Activated gamma-delta T cell treated with anti-CD3 and anti-CD28 coated beads, Interleukin-2, amount 50 U/mL, for 16 hours (primary cell): ENCODE measurements at places on chromosomes 4 and X.

- DNase-seq = no peak
Measured at GRCh38 chr4:130808492-130808891, 1712.5 kb downstream of the C4orf33 start.

GRCh38 chr4:113781439-113782040 lies 20.0 kb upstream of the CAMK2D start:
- no peak for DNase-seq

GRCh38 chr4:54683616-54684346 lies 26.0 kb downstream of the KIT start:
- peak; percentile 28 for DNase-seq

- no peak for DNase-seq
Measured at GRCh38 chrX:109859651-109860050, 126.6 kb upstream of the ACSL4 start.

DNA sequence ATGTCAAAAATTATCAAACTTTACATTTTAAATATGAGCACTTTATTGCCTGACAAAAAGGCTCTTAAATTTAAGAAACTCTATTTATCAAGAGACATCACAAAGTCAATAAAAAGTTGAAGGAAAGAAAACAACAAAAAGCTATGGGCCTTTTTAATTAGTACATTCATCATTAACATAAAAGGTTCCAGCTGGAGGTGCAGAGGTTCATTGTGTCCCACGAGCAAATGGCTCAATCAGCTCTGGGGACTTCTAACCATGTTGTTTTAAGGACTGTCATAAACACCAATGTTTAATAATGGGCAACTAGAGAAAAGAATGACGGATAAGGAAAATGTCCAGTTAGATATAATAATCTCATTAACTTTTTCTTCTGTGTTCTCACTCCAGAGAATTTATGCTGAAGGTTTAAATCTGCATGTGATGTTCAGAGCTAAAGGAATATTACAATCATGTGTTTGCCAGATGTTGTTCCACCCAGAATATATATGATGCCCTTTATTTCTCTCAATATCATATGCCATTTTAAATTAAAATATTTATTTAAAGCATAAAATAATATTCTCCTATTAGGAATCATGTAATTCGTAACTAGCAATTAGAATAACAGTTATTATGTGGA lies 840.3 kb upstream of the ADGRL3 start:
- DNase-seq = no peak

- DNase-seq = no peak
Measured at GRCh38 chr4:184897895-184898294, 72.1 kb upstream of the ACSL1 start.

GRCh38 chrX:57134702-57135101 lies 2.5 kb downstream of the SPIN2A start:
- no peak for DNase-seq

DNA sequence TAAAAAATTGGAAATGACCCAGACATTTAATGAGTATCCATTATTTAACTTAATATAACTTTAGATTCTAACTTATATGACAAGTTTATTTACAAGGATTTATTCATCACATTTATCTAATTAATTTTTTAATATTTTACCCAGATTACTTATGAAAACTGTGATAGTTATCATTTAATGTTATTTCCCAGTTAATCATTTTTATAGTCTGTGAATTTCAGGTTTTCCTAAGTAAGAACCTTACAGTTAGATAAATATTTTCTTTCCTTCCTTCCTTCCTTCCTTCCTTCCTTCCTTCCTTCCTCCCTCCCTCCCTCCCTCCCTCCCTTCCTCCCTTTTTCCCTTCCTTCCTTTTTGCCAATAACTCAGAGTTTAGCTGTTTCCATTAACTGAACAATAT lies 14.8 kb upstream of the FHDC1 start:
- DNase-seq = no peak

DNA sequence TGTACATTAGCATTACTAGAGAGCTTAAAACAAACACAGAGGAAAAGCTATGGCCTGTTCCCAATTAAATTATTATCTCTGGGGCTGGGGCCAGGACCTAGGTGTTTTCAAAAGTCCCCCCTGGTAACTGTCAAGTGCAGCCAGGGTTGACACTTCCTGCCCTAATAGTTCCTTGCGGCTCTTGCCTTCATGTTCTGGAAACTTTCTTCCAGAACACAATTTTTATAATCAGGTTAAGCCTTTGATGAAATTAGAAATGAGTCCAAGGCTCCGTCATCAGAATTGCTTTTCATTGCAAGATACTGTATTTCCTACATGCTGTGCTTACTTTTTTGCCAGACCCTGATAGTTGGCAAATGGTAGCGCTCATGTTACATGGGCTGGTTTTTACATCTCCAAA lies 229.6 kb downstream of the UNC5C start:
- no peak for DNase-seq

DNA sequence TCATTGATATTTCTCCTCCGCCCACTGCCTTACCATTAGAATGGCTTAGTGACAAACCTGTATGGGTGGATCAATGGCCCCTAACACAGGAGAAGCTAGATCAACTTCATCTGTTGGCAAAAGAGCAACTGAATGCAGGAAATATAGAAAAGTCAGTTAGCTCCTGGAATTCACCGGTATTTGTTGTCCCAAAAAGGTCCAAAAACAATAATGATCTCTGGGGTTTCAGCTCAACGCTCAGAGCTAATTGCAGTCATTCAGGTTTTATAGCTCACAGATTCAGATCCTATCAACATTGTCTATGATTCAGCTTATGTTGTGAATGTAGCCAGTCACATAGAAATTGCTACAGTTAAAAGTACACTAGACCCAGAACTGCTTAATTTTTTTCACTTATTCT lies 124.0 kb upstream of the ZCCHC13 start:
- DNase-seq = no peak

GRCh38 chr4:5463361-5463760 lies 245.0 kb downstream of the EVC2 start:
- DNase-seq = no peak

DNA sequence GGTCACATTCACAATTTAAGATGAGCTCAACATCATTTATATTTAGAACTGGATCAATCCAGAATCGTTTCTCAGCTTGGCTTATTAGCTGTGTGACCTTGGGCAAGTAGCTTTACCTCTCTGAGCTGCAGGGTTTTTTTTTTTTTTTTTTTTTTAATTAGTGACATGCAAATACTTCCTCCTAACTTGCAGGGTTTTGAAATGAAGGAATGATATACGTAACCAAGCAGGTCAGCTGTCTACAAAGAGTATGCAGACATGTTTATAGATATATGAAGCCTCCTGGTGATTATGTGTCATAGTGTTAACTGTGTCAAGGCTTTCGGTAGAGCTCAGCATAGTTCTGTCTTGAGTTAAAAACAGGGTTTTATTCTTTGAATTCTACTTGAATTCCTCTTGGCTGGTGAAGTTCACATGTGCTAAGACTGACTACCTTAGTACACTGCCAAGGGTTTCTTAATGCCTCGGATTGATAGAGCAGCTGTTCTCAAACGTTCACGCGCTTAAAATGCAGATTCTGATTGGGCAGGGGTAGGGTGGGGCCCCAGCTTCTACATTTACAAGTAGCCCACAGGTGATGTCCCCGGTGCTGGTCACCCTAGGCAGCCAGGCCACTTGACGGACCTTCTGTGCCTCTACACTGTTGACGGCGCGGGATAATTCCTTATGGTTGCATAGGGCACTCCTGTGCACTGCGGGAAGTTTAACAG lies 654 bp upstream of the STS start:
- DNase-seq = no peak

DNA sequence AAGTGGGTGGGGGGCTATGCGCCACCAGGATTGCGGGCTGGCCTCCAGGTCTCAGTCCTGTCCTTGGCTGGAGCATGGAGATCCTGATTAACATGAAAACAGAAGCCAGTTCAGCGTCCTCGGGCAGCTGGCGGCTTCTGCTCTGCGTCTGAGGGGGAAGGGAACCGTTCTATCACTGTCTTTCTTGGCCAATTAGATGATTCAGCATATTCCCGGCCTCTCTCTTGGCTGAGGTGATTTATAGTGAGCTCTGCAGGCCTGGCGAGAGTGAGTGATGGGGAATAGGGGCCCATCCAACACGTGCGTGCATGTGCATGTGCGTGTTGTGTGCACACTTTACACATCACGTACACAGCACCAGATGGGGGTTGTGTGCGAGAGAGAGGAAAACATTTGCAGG lies 145.8 kb upstream of the ATP6AP2 start:
- DNase-seq = no peak

DNA sequence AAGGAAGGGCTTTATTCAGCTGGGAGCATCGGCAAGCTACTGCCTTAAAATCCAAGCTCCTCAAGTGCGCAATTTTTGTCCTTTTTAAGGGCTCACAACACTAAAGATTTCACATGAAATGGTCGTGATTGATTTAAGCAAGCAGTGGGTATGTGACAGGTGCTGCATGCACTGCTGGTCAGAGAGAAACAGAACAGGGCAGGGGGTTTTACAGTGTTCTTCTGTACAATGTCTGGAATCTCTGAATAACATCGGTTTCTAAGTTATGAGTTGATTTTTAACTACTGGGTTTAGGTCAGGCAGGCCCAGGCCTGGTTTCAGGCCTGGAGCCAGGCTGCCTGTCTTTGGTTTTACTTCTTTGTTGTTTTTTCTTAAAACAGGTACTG lies 6.0 kb downstream of the UGT2B17 start:
- DNase-seq = no peak

- DNase-seq = no peak
Measured at GRCh38 chrX:134002921-134003615, 17.7 kb upstream of the GPC3 start.

DNA sequence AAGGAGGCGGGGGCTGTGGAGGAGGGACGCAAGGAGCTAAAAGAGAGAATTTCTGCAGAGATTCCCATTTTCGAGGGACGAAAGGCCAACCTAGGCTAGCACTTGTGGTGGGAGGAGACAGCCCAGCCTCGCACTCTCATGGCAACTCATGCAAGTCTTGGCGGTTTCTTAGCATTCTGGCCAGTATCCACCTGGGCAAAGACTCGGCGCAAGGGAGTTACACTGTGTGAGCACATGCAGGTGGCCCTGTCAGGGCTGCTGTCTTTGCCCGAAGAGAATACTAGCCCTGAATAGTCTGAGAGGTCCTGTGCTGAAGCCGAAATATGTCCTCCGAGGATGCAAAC lies 15.5 kb downstream of the MCF2 start:
- DNase-seq = no peak

GRCh38 chrX:1165535-1166196 lies 46.8 kb downstream of the CRLF2 start:
- no peak for DNase-seq

- DNase-seq = no peak
Measured at GRCh38 chr4:109969919-109970318, 57.2 kb downstream of the EGF start.

DNA sequence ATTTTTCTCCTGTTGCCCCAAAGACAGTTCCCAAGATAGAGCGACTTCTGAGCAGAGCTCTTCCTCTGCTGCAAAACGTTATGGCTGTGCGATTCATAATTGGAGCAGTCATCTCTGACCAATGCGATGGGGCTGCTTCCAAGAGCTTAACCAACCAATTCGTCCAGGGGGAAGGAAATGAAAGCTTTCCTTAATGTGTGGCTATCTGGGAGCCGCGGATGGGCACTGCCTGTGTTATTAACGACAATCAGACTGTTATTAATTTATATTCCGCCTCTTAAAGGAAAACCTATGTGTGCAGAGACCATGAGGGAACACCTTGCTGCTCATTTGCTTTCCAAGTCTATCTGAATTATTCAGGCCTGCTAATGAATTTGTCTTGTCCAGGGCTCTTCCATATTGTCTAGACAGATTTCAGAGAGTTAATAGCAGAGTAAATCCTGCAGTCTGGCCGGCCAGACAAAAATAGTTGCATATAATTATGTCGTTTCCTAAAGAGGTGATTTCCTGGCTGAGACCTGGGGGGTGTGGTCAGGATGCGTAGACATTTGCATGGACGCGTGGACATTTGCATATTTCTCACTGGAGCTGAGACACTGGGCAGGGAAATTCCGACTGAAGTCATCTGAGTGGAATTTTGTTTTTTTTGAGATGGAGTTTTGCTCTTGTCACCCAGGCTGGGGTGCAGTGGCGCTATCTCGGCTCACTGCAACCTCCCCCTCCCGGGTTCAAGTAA lies 135.4 kb downstream of the HMX1 start:
- DNase-seq = no peak

- no peak for DNase-seq
Measured at GRCh38 chr4:4918067-4918466, 58.6 kb downstream of the MSX1 start.

DNA sequence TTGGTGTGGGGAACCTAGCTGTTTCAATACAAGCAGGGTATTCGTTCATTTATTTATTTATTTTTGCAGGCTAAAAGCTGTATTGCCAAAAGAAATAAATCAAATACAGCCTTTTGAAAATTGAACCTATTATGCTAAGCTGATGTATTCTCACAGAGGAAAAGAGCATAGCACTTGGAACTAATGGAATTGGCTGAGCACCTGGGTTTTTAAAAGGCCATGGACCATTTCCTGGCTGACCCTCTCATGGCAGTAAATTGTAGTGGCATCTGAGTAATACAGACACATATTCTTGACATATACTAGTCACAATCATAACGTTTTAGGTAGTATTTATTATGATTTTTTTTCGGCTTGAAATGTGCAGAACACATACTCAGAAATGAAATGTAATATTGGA lies 71.8 kb upstream of the ALG13 start:
- no peak for DNase-seq

- DNase-seq = no peak
Measured at GRCh38 chr4:134700251-134700650, 498.7 kb upstream of the PABPC4L start.

DNA sequence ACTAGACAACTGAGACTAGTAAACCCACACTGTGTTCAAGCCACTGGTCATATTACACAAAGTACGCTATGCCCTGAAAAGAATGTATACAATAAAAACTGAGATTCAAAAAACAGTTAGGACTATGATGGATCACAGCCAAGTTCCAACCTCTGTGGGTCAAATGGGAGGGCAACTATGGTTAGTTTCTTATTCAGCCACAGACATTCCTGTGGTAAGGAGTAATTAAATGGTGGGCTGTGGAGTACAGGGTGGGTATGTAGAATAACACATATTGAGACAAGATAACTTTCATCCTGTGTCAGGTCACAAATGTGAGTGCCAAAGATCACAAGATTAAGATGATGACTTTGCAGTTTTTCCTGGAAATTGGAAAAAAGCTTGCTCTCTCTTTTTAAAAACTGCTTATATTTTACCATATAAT lies 167.2 kb downstream of the NPNT start:
- no peak for DNase-seq
